Muscle of arm (tissue), 14 donors: ENCODE measurements at places on chromosomes 12 and 14.

GRCh38 chr12:120134307-120134980 lies 17.9 kb upstream of the RAB35 start:
- no peak for DNase-seq

GRCh38 chr14:90703841-90704737 lies 112.1 kb downstream of the TTC7B start:
- DNase-seq = no peak

GRCh38 chr12:59179231-59179630 lies 258.9 kb upstream of the LRIG3 start:
- no peak for DNase-seq

DNA sequence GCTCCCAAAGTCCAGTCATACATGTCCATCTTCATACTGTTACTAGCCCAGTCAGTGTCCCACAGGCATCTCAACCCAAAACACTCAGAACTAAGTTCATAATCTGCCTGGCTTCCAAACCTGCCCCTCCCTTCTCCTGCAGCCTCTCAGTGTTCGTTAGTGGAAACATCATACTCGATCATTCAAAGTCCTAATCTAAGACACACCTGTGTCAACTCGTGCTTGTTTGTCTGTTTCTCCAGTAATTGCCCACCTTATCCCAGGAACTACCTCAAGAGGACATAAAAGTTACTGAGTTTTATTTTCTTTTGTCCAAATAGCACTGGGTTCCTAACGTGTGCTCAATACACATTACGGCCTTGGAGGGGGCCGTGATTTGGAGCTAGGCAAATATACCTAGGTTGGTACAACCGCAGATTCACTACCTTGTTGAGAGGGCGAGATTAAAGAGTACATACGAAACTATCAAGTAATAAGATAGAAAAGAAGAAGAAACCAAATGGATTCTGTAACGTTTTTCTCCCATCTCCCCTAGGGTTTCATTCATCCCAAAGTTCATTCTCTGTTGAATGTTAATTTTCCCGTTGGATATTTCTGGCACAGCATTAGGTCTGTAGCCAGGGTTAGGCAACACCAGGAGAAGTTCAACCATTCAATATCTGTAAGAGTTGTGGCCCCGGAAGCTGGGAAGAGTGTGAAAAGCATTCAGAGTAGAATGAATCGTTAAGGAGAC lies 3.2 kb downstream of the RNASE8 start:
- DNase-seq = no peak

- no peak for DNase-seq
Observed at GRCh38 chr12:47033081-47033480, 46.3 kb upstream of the PCED1B start.

GRCh38 chr12:6088921-6089747 lies 35.3 kb downstream of the VWF start:
- no peak for DNase-seq

GRCh38 chr12:95351748-95352147 lies 122.2 kb upstream of the METAP2 start:
- DNase-seq = no peak

GRCh38 chr14:59159169-59159568 lies 29.3 kb upstream of the DAAM1 start:
- DNase-seq = no peak

DNA sequence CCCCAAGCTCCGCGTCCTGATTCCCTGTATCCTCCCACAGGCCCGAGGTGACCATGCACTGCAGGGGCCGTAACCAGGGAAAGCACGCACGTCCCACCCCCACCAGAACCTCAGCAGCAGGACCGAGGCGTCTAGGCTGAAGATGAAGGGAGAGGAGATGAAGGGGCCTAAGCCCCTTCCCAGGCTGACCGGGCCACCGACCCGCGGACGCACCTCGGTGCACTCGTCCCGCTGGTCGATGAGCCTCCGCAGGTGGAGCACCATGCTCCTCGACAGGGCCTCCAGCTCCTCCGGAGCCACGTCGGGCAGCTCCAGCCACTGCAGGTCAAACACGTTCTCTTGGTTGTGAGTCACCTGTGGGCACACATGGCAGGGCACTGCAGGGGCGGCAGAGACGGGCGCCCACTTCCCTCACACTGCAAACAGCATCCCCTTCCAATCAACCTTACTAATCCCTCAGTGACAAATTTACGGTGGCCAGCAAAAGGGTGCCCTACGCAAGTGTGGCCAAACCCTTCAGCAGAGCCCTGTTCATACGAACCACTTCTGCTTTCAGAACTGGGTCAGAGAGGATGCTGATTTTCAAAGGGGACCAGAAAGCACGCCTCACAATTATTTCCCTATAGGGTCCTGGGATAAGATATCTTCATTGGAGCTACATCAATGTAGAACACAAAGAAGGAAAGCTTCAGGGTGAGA lies 77.8 kb downstream of the CCDC88C start:
- no peak for DNase-seq

- no peak for DNase-seq
Observed at GRCh38 chr14:61264010-61264571, 17.0 kb downstream of the TMEM30B start.

GRCh38 chr12:117596968-117597367 lies 235.5 kb upstream of the NOS1 start:
- no peak for DNase-seq

- no peak for DNase-seq
Observed at GRCh38 chr12:84767079-84767478, 145.5 kb downstream of the SLC6A15 start.

- no peak for DNase-seq
Observed at GRCh38 chr12:31989571-31990362, 30.6 kb downstream of the RESF1 start.

GRCh38 chr12:127640181-127640886 lies 626.6 kb upstream of the TMEM132C start:
- no peak for DNase-seq

- DNase-seq = no peak
Observed at GRCh38 chr14:54338696-54339317, 58.0 kb upstream of the CDKN3 start.

DNA sequence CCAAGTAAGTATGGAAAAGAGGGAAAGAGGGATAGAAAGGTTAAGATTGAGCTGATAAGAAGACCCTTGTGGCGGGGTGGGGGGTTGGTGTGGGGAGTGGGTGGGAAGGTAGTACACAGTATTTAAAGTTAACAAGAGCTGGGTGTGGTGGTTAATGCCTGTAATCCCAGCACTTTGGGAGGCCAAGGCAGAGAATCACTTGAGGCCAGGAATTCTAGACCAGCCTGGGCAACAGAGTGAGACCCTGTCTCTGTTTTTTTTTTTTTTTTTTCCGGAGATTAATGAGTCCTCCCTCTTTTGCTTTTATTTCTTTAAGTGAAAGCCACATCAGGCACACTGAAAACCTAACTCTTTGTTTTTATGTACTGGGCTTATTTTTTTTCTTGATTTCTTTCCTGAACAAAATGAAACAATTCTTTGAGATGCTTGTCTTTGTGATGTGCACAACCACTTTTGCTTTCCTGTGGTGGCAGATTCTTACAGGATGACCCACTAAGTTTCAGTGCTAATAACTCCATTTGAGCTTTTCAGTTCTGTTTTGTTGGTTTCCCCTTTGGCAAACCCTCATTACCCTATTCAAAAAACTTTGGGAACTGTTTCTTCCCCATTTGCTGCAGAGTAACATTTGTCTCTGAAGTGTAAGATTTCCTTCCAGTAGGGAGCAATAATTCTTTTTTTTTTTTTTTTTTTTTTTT lies 54.8 kb downstream of the WNK1 start:
- DNase-seq = no peak

GRCh38 chr14:89618330-89618708 lies 201.3 kb upstream of the FOXN3 start:
- peak; percentile 62 for DNase-seq

- DNase-seq = peak; percentile 74
Observed at GRCh38 chr12:75706786-75707605, 195.6 kb upstream of the KRR1 start.
